ENCODE measurements at places on chromosomes 5 and 9.

DNA sequence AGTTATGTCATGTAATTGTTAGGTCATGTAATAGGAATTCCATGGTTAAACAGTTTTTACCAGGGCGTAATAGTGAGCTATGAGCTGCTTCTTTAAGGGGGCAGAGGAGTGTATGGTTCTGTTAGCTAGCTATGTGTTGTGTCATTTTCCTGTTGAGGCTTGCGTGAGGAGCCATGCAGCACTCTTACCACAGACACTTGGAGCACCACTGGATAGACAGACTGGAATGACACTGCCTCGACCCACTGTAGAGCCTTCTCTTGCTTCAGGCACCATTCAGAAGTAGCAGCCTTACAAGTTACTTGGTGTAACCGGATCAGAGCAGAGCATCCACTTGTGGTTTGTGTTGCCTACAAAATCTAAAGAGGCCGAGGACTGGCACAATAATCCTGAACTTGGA is 28.3 kb upstream of the STOM start:
- DNase-seq = no peak

GRCh38 chr5:148542812-148543211 is 111.5 kb downstream of the HTR4 start:
- no peak for DNase-seq

DNA sequence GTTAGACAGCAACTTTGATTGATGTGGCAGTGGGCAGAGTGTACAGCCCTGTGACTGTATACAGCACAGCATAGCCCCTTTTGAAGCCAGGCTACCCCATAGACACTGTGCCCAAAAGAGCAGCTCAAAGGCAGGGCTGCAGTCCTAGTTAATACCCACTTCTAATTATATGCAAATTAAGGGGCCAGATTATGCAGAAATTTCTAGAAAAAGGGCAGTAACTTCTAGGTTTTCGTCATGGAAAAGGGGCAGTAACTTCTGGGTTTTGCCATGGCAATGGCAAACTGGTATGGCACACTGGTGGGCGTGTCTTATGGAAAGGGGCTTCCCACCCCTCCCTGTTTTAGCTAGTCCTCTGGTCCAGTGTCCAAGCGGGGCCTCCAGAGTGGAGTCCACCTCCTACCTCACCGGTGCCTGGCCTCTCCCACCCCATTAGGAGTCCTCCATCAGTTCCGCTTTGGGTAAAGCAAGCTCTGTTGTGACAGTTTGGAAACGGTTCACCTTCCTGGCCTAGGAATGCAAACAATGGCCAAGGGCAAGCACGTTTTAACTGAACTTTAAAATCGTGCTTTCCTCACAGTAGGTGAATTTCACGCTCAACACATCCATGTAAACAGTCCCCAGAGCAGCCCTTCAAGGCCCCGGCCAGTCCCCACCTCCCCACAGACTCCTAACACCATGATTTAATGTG is 5.6 kb downstream of the ADAMTS13 start:
- no peak for DNase-seq

DNA sequence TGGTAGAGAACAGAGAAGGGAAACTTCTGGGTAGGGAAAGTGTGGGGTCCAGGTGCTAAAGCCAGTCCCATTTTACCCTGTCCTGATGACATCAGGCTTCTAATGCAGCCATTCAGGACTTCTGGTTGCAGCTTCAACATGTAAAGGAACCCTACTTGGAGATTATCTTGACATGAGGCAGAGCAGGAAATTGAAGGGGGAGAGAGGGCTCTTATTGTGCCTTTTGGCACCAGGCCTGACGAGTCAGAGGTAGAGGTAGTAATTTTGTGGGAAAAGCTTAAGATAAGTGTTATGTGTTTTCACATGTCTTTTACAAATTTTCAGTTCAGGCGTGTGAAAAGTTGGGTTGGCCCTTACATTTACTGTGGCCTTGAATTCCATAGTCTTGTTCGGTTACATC is 102.4 kb upstream of the APC start:
- no peak for DNase-seq

- DNase-seq = no peak
Measured at GRCh38 chr5:54108136-54108535, 202.2 kb downstream of the ARL15 start.
